Fibroblast of the aortic adventitia (primary cell): ENCODE measurements at places on chromosomes 7 and 10.

GRCh38 chr7:6395898-6396595 lies 51.7 kb downstream of the DAGLB start:
- no peak for DNase-seq

DNA sequence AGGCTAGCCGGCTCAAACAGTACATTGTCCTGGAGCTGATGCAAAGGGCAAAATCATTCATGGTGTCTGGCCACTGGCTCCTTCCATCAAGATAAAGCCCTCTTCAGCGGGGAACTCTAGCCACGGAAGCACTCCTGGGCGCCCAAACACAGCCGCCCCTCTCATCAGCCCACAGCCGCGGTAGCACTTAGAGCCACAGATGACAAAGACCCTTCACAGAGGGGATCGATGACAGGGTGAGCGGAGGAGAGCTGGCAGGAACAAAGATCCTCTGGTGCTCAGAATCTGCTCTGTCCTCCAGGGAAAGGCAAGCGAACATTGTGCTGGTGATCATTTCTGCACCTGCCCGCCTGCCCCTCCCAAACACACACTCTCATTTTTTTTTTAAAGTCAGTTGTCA lies 222.2 kb upstream of the NRP1 start:
- DNase-seq: no peak

DNA sequence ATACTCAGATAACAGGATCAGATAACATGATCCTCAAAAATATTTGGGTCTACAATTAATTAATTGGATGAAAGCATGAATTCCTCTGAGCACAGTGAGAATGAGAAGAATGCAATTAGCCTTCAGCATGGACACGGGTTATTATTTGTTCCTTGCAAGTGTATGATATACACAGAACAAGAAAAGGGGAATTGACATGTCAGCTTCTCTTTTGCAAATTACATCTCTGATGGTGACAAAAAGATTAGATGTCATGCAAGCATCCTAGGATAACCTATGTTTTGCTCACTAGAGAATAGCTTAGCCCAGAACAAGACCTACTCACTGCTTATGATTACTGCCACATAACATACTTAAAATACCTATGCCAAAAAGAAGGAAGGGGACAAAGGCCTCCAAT lies 120.3 kb downstream of the ABLIM1 start:
- no peak for DNase-seq

DNA sequence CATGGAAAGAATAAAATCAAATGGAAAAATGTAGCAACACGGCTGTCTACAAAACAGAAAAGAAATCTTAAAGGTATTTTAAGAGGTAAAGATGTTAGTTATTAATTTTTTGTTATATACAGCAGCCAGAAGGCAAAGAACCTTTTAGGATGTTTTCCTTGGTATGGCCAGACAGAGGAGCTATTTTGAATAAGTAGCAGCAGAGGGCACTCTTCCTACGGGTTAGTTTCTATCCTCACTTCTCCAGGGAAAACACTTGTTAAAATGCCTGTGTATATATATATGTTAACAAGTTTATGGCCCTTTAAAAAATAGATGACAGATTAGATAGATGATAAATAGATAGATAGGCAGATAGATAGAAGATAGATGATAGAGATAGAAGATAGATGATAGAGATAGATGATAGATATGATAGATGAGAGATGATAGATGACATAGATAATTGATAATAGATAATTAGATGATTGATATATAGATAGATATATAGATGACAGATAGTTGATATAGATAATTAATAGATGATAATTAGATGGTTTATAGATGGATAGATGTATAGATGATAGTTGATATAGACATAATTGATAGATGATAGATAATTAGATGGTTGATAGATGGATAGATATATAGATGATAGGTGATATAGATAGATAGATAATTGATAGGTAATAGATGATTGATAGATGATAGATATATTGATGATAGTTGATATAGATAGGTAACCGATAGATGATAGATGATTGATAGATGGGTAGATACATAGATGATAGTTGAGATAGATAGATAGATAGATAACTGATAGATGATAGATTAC lies 57.8 kb upstream of the WIPF3 start:
- DNase-seq: peak; percentile 72

GRCh38 chr10:89426230-89426868 lies 12.0 kb downstream of the IFIT5 start:
- DNase-seq: peak; percentile 84
